Naive B cell (primary cell): ENCODE measurements at places on chromosomes 3 and 15. TPM values are rescaled to one million over a fixed set of nuclear protein-coding genes. Genes with fewer than 3 reads are reported as not detected.
A peak's percentile ranks its signal among the peaks of the same experiment; 100 is the strongest.

- no peak for DNase-seq
These were observed 170.8 kb downstream of the XXYLT1 start for GRCh38 chr3:195099951-195100785.

- DNase-seq, result no peak
These were observed 60.5 kb upstream of the ACTC1 start for GRCh38 chr15:34855893-34856292.

DNA sequence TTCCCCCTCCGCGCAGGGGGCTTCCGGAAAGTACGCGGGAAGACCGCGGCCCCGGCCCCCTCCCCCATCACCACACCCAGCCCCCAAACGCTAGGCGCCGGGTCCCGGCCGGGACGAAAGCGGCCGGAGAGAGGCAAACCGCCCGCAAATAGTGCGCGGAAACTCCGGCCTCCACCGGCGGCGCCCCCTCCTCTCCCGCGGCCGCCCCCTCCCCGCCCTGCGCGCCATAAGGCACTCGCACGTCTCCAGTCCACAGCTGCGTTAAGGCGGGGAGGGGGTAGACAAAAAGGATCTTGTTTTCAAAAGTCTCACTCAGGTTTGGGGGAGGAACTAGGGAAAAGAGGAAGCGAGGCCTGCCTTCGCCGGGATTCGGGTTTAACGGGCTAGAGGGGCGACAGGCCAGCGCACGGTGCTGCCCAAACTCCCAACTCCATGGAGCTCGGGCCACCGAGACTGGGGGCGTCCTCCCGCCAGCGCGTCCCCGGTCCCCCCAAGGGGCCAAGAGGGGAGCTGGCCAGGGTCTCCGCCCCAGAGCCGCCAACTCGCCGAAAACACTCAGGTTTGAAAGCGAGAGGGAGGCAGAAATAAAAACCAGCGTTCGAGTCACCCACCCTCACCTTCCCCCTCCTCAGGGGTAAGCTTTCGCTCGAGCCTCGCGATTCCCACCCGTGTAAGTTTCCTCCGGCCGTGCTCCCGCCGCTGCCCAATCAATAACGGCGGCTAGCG is 1.8 kb downstream of the ANP32A start:
- peak; percentile 68 for DNase-seq

DNA sequence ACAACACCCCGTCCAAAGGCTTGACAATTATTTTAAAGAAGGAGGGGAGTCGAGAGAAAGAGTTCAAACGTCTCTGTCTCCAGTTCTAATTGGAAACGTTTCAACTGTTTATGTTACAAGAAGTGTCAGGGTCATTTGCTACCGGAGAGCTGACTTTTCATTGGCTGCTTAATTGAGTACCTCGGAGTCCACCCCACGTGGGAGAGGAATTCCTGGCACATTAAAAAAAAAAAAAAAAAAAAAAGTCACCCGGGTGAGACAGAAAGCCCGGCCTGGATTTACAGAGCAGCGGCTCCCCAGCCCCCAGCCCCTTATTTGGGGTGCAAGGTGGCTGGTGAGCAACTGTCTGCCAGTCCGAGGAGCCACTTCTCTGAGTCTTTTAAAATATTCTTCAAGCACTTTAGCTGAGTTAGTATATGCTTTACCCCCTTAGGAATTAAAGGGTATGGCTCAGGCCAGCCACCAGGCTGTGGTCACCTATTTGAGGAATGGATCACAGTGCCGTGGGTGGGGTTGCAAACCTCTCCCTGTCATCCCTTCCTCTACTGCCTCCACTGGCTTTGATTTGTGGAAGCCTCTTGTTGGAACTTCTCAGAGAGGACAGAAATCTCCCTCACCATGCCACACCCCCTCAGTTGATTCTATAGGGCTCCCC is 3.9 kb upstream of the TLE3 start:
- no peak for DNase-seq

DNA sequence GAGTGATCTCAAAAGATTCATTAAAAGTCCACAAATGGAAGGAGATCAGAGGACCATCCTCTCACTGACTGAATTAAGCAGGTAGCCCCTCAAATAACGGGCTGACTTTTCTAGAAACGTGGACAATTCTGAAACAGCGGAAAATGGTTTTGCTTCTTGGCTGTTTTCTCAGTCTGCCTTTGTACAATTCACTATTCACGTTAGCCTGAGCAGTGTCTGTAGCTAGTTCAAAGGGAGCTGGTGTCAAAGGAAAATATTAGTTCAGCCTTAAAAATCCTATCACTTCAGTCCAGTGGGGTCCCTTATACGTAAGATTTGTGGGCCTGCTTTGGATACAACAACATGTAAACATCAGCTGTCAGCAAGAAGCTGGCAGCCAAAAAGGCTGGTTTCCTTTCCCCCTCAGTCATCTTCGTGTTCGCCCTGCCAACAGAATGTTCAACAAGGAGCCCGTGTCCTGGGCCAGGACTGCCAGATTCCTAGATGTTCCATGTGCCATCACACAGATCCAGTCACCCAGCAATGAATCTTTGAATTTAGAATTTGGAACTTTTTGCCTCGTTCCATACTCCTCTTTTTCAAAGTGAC is 19.3 kb downstream of the LMCD1 start:
- no peak for DNase-seq

DNA sequence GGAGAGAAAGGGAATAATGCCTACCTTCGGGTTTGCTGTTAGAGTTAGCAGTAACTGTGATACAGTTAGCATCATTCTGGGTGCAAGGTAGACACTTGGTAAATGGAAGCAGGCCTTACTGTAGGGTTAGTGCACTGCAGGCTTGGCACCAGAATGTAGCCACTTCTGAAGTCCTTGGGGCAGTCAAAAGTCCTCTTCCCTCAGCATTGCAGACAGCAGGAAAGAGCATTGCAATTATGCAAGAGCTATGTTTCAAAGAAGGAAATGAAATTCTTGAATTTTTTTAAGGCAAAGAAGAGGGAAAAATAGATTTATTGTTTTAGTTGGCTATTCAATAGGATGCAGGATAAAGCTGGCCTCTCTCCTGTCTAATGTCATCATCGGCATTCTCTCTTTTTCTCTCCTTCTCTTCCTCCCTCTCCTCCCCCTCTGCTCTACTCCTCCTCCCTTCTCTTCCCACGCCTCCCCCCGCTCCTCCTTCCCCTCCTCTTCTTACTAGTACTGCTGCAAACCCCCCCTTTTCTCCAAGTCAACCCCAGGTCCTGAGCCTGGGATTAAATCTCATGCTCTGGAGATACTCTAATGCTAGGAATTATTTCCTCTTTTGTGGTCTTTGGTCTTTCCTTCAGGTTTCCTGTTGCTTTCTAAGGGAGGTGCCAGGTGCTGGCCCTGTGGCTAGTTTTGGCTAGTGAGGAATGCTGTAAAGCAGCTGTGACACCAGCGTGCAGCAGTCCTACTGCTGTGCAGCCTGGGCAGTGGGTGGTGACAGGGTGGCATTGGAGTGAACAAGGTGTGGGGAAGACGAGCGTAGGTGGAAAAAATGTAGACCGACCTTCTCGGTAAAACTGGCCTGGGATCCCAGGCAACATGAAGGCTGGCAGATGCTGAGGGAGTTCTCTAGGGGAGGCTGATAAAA is 21.7 kb downstream of the EEFSEC start:
- no peak for DNase-seq

DNA sequence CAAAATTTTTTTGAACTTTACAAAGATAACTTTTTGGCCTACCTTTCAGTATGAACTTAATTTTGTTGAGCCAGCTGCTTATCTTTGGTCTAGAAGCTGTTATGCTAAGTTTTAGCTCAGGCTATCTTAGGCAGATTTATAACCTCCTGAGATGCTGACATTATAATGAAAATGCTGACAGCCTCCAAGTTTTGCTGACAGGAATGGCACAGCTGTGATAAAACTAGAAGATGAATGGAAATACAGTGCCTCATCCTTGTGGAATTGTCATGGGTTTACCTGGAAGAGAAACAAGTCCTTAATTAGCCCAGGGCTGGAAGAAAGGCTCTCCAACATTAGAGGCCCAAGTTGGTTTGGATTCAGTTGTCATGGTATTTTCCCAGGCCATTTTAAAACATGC is 123.3 kb downstream of the OXSM start:
- DNase-seq, result no peak

DNA sequence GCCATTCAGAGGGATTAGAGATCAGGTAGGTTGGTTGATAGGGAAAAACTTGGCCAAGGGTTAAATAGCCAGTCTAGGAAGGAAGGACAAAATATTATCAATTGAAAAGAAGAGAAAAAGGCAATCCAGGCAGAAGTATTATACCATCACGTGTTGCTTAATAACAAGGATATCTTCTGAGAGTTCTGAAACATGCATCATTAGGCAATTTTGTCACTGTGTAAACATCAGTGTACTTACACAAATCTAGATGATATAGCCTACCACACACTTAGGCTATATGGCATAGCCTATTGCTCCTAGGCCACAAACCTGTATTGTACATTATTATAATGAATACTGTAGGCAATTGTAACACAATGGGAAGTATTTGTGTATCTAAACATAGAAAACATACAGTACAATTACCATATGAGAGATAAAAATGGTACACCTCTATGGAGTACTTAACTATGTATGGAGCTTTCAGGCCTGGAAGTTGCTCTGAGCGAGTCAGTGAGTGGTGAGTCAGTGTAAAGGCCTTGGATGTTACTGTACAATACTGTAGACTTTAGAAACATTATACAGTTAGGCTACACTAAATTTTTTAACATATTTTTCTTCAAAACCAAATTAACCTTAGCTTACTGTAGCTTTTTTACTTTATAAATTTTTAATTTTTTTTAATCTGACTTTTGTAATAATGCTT is 2.7 kb downstream of the TEX55 start:
- no peak for DNase-seq

DNA sequence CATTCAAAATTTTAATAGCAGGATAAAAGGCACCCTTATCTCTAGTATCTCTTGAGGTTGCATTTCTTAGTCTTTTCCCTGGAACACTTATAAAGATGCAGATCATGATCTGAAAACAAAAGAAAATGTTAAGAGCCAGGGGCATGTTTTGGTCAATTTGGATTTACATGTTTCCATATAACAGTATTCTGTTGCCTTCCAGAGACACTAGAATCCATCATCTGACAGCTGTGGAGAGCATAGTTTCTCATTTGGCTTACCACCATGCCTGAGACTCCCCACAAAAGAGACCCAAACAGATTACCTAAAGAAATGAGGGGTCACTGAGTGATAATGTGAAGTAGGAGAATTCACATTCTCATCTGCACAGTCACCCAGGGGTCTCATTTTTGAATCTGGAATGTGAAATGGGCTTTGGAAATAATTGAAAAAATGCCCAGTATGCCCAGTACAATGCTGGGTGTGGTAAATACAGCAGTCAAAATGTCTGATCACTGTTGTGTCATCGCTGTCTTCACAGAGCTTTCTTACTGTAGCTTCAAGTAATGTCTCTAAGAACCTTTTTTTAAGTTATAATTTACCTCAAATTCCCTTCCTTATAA is 79.9 kb upstream of the ZBTB20 start:
- DNase-seq, result no peak

DNA sequence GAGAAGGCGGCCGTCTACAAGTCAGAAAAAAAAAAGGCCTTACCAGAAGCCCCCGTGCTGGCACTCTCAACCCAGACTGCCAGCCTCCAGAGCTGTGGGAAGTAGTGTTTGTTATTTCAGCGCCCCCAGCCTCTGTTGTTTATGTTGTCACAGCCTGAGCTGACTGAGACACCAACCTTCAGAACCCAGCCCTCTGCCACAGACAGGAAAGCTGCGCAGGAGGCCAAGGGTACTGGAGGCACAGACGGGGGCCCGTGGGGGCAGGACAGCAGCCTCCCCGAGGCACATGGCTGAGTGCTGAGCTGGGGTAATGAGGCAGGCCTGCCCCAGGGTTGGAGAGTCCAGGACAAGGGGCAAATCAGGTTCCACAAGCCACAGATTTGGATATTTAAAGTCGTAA is 33.7 kb downstream of the HCN4 start:
- no peak for DNase-seq

CFAP91 gene
- polyA plus RNA-seq, result not detected

NBEAL2 gene
- 2.2 TPM for polyA plus RNA-seq

CNTN3 gene
- not detected for polyA plus RNA-seq

CFAP100 gene
- polyA plus RNA-seq, result not detected

RPL39L gene
- polyA plus RNA-seq, result 3.3 TPM

CLDN18 gene
- polyA plus RNA-seq, result not detected
